ENCODE measurements at places on chromosomes 3 and 15. TPM values are rescaled to one million over a fixed set of nuclear protein-coding genes. Genes with fewer than 3 reads are reported as not detected.

The WDR76 gene
- 1.6 TPM for total RNA-seq

The TICRR gene
- total RNA-seq = 0.05 TPM

The PLA2G4E gene
- not detected for total RNA-seq

The EEF1AKMT4 gene
- 1.6 TPM for total RNA-seq

The CYP1A2 gene
- not detected for total RNA-seq

The FEZF2 gene
- total RNA-seq = not detected

The RETNLB gene
- total RNA-seq = not detected

The PLCB2 gene
- total RNA-seq = 7.7 TPM

The UBE3A gene
- total RNA-seq = 92.4 TPM

The HHLA2 gene
- total RNA-seq = not detected

The RHOV gene
- not detected for total RNA-seq

The SLC9C1 gene
- total RNA-seq = 1.7 TPM

The CLDN18 gene
- not detected for total RNA-seq

The BSN gene
- 0.27 TPM for total RNA-seq

The CCR9 gene
- total RNA-seq = not detected

The LRRN1 gene
- 0.05 TPM for total RNA-seq

The SERINC4 gene
- total RNA-seq = 0.19 TPM

The CLDN11 gene
- 2.6 TPM for total RNA-seq

The CELF6 gene
- total RNA-seq = 1.3 TPM

The C3orf20 gene
- not detected for total RNA-seq

The FOXL2 gene
- not detected for total RNA-seq

The CEMIP gene
- total RNA-seq = not detected

The GNAT1 gene
- not detected for total RNA-seq

The GUCA1C gene
- total RNA-seq = 0.32 TPM

The FAM107A gene
- total RNA-seq = 95.2 TPM

The KNL1 gene
- 0.51 TPM for total RNA-seq

The FAM98B gene
- 16.2 TPM for total RNA-seq

The THBS1 gene
- 37.5 TPM for total RNA-seq

The MYLK gene
- 10.1 TPM for total RNA-seq

The SLC41A3 gene
- total RNA-seq = 34.7 TPM

The ATP8B4 gene
- 3.6 TPM for total RNA-seq

The SEMA5B gene
- total RNA-seq = 2.1 TPM

The MITF gene
- 65.5 TPM for total RNA-seq

The SLC24A5 gene
- not detected for total RNA-seq

The CD276 gene
- total RNA-seq = 36.5 TPM

The GOLGA6L7 gene
- total RNA-seq = not detected

The CLSTN2 gene
- 7.8 TPM for total RNA-seq

The CA12 gene
- total RNA-seq = 0.27 TPM

The TPRA1 gene
- 17.8 TPM for total RNA-seq

The GPR176 gene
- total RNA-seq = 1.4 TPM

The CHRNA7 gene
- total RNA-seq = 1.3 TPM

The ARNT2 gene
- 3.3 TPM for total RNA-seq

All from Right ventricle myocardium superior (tissue), 1 donor.